ENCODE measurements at places on chromosomes 13 and 19.

DNA sequence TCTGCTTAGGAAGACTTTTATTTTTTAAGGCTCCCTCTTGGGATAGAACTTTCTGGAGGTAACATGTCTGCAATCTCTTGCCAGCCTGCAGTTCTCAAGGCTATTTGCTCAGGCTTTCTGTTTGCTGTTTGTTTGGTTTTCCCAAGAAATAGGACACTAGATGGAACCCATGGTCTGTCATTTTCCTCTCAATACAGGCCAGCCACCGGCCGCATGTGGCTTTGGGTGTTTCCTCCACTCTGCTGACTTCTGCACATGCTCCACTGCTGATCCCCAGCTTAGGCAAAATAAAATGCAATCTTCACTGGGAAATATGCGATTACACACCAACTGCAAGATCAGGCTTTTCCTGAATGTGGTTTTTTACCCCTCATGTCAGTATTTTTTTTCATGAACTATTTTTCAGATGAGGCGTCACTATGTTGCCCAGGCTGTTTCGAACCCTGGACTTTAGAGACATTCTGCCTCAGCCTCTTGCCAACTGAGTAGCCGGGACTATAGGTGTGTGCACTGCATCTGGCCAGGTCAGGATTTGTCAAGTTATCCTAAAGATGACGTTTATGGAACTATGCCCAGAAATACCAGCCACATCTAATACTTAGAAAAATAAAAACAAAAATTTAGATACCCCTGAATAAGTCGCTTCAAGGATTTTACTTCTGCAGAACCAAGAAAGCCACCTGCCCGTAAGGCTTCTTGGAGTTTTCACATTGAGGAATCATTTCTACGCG is 94.3 kb upstream of the PABPC3 start:
- no peak for DNase-seq

DNA sequence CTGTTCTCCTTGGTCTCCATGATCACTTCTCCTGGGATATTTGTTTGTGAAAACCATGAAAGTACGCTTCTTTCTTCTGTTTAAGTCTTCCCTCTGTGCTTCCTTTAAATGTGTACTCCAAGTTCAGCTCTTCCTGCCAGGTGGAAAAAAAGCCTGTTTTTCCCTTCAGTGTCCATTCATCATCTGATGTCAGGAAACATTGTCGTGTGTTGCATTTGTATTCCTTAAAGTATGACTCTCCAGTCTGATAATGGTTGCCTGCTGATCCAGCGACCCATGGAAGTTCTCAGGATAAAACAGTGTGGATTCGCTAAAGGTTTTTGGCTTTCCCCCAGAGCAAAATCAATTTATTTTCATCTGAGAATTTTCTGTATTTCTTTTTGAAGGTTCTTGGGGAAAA is 22.3 kb downstream of the SACS start:
- no peak for DNase-seq

DNA sequence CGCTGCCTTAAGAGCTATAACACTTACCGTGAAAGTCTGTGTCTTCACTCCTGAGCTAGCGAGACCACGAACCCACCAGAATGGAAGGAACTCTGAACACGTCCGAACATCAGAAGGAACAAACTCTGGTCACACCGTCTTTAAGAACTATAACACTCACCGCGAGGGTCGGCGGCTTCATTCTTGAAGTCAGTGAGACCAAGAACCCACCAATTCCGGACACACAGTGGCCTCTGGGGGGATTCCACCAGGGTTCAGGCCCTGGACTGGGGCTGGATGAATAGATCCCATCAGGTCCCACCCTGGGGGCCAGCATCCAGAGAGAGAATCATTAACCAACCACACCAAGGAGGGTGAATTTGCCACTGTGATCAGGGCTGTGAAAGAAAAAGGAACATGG is 55.8 kb upstream of the ATP12A start:
- DNase-seq: no peak

- no peak for DNase-seq
Measured at GRCh38 chr13:65339241-65339640, 1890.9 kb downstream of the PCDH9 start.

GRCh38 chr19:2549701-2550191 is 73.8 kb downstream of the GADD45B start:
- no peak for DNase-seq

- DNase-seq: no peak
Measured at GRCh38 chr19:12987781-12988180, 7.5 kb upstream of the NFIX start.

DNA sequence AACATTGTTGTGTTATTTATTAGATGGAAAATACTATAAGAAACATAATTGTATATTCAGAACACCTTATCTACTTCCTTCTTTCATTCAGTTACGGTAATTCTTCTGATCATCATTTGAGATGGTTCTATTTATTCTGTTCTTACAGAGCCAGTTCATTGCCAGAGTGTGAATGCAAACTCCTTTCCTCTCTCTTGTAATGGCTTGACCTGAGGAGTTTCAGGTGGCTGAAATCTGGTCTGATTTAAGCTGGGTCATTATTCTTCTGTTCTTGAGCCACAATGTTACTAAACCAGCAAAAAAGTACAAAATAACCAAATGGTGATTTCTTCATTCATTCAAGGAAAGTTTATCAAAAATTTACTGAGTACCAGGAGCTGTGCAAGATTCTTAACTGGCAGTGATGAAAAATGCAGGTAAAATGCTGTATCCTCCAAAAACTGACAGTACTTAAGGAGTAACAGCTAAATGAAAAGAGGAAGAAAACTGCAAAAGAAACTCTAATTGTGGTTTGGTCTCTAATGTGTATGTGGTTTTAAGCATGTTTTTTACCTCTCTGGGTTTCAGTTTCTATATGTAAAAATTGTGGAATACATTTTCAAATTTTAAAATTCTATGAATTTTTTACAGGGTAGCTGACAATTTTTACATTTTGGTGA is 182.4 kb upstream of the UFM1 start:
- DNase-seq: no peak

GRCh38 chr13:26168237-26168814 is 53.8 kb downstream of the RNF6 start:
- no peak for DNase-seq

DNA sequence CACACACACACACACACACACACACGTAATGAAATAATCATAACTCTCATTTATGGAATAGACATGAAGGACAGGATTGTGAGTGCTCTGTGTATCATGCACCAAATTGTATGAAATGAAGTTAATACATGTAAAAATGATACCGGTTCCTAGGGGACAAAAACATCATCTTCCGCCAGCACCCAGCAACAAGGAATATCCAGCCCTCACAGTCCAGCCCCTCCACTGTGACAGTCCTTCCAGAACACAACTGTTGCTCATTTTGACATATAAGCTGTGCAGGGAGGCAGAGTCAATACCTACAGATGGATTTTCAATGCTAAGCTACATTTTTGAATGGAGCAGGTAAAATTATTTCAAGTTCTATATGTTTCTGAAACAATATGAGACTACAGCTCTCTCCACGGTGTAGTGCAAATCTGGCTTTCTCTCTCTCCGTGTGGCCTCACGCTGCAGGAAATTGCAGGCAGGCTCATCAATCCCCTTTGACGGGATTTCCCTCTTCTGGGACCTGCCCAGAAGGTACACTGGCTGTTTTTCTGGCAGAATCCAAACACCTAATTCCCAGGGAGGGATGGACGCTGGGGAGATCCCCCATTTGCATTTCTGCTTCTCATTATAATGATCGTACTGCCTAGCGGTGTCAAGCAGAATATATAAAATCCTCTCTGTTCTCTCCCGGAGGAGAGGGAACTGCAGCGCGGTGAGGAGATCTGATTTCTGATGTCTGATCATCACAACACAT is 494.0 kb downstream of the LIG4 start:
- no peak for DNase-seq

DNA sequence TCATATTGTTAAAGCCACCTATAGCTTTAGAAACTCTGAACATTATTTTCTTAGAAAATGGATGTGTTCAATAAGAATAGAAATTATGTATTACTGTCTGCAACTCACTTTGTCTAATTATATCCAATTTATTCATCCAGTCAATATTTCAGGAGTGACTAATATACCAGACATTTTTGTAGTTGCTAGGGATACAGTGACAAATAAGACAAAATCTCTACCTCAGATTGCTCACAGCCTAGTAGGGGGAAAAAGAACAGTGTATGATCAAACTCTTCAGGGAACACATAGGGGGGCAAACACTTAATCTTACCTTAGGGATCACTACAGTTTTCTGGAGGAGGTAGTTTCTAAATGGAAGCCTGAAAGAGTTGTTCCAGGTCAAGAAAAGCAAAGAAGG is 8.6 kb downstream of the BRCA2 start:
- no peak for DNase-seq

DNA sequence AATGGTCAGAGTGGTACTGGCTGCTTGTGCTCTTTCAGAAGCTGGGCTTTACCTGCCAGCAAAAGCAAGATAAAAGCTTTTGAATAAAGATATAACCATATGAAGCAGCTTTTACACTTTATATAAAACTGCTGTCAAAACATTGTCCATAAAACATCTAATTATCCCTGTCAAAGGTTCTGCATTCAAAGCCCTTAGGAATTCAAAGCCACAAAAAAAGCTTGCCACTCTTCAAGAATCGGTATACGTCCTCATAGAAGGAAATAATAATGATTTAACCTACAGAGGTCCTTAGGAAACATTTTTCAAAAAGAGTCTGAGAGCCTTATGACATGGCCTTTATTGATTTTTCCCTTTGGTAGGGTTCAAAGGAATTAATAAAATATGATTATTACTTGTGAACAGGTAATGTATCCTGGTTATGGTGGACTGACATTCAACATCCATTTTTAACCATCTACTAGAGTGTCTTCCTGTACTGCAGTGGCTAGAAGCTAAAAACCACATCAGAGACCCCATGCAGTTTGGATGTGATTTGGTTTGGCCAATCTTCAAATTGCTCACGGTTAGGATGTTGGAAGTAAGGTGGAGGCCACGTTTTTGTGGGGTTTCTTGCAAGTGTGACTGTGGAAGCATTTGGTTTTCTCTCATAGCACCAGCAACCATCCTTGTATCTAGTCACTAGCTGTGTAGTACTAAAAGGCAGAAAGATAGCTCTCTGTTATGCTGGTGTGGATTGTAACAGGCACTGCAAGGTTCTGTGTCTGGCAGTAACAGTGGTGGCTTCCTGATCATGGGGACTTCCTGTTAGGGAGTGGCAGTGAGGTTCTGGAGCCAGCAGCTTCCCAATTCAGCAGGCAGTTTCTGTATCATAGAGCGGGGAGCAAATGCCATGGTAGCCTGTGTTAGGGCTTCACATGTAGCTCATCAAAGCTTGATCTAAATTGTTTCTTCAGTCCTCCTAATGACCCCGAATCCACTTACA is 441.5 kb downstream of the DIAPH3 start:
- DNase-seq: no peak

DNA sequence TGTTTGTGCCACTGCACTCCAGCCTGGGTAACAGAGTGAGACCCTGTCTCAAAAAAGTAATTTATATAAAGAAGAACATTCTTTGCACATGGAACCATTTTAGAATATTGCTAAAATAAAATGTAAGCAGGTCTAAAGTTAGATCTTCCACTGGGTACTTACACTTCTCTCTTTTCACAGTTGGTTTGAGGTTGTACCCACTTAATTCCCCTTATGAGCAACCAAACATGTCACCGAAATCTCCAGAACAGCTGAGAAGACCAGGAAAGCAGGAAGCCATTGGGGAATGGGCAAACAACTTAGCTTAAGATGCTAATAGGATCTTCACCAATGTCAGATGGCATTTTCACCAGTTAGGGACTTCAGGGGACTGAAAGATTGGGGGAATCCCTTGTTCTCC is 18.8 kb downstream of the NLRP4 start:
- DNase-seq: no peak

GRCh38 chr13:42388326-42388725 is 116.4 kb downstream of the AKAP11 start:
- DNase-seq: no peak

DNA sequence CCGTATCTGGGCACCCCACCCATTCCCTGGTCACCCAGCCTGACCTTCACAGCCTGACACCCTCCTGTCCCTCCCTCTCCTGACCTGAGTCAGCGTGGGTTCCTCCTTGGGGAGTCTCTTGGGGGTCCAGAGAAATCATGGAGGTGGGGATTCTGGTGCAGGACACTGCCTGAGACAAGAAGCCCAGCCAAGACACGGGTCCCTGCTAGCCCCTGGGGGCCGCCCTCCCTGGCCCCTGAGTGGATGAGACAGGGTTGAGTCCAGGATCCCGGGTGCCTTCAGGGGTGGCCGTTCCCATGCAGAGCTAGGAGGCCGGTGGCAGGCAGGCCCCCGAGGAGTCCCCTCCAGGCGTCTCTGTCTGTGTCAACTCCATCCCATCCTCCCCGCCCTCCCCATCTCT is 1.6 kb downstream of the MAP2K7 start:
- DNase-seq: no peak

GRCh38 chr19:12521996-12522395 is 29.3 kb downstream of the ZNF564 start:
- DNase-seq: peak; percentile 31

- no peak for DNase-seq
Measured at GRCh38 chr13:46983881-46984280, 87.0 kb upstream of the HTR2A start.

GRCh38 chr13:106534639-106535551 is 567 bp downstream of the EFNB2 start:
- no peak for DNase-seq

Data from NCI-H748 treated with DMSO at 0.1 percent for 48 hours (cell line).